GM23248 (cell line): ENCODE measurements at places on chromosomes 5 and 9.
A peak's percentile ranks its signal among the peaks of the same experiment; 100 is the strongest.

GRCh38 chr5:113283558-113283957, 151.2 kb downstream of the TSSK1B start:
- DNase-seq: no peak

DNA sequence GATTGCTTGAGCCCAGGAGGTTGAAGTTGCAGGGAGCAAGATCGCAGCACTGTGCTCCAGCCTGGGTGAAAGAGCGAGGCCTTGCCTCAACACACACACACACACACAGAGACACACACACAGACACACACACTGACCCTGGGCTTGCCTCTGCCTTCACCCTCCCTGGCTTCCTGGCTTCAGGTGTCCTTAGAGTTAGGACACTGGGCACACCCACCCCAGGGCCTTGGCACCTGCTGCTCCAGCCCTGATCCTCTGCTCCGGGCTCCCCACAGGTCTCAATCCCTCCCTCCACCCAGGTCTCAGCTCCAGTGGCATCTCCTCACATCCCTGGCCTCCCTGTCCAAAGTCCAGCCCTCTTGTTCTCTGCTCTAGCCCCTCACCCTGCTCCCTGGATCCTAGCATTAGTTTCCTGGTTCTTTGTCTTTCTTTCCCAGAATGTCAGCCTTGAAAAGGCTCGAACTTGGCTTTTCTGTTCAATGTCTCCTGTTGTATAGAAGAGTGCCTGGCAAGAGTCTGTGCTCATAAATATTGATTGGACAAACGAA, 212.9 kb downstream of the C9orf50 start:
- DNase-seq: no peak

GRCh38 chr9:28821240-28821639, 1248.0 kb upstream of the C9orf72 start:
- DNase-seq: no peak

- DNase-seq: no peak
Observed at GRCh38 chr5:74995926-74996325, 56.4 kb downstream of the GCNT4 start.

GRCh38 chr9:71962328-71962727, 50.9 kb downstream of the C9orf85 start:
- DNase-seq: no peak

GRCh38 chr9:3027210-3027609, 183.3 kb upstream of the PUM3 start:
- DNase-seq: no peak

DNA sequence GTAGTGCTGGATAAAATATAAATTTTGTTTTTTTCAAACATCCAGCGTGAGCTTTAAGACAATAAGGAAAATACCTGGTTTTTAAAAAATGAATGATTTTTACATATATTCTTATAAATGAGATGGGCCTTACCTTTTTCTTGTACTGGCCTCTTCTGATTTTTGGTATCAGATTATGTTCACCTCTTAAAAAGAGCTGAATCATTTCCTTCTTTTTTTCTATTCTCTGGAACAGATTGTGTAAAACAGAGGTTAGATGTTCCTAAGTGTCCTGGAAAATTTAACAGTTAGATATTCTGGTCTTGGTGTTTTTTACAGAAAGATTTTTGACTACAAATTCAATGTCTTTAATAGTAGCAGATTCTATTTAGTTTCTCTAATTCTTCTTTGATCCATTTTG, 74.6 kb downstream of the NDUFAF2 start:
- DNase-seq: no peak

DNA sequence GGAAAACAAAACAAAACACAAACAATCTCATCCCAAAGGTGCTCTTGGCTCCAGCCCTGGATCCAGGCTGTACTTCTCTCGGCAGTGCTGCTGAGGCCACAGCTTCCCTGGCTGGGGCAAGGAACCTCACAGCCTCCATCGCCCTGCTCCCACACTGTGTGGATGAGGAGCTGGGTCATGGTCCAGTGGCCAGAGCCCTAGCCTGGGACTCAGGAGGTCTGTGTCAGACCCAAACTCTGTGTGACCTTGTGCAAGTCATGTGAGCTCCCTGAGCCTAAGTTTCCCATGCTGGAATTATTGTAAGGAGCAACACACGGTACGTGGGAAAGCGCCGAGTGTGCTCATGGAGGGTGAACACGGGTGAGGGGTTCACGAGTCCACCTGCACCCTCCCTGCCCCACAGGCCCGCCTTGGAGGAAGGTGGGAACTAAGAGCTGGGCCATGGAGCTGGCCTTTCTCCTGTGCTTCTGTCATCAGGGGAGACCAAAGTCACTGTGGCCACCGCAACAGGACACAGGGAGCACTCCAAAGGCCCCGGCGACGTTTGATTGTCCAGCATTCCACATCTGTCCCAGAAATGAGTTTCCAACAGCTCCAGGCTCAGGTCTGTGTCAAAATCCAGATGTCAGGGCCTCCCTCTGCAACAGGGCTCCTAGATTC, 26.2 kb upstream of the SMU1 start:
- DNase-seq: no peak

GRCh38 chr9:35829764-35830096, 702 bp downstream of the TMEM8B start:
- no peak for DNase-seq

DNA sequence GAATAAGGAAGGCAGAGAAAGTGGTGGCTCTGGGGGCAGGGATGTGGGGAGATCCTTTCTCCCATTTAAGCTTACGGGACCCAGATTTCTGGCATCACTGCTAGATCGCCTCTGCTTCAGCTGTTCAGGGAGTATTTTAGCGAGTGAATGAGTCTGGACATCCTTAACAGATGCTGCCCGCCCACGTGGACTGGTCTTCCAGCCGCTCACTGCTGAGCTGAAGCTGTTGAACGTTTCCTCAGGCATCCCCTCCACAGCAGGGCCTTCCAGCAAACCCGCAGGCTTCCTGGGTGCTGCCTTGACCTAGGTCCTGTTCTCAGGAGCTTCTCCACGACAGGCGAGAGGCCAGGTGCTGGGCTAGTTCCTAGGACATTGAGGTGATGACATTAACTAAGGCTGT, 144.4 kb upstream of the EFNA5 start:
- no peak for DNase-seq

GRCh38 chr9:97480749-97481148, 20.7 kb upstream of the TMOD1 start:
- no peak for DNase-seq

DNA sequence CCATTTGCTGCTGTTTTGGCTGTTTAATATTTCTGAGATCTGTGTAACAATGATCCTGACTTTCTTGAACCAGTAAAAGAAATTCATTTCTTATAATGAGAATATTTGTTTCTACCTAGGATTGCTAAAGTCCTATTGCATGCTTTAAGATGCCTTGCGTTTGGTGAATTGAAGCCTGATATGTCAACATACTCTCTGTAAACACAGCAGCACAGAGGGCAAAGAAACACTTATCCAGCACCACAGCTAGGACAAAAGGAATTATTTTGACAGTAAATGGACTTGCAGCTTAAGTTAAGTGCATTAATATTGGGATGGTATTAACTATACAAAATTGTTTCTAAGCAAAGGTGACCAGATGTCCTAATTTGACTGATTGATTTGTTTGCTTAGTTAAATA, 2031.2 kb upstream of the CDH6 start:
- no peak for DNase-seq

DNA sequence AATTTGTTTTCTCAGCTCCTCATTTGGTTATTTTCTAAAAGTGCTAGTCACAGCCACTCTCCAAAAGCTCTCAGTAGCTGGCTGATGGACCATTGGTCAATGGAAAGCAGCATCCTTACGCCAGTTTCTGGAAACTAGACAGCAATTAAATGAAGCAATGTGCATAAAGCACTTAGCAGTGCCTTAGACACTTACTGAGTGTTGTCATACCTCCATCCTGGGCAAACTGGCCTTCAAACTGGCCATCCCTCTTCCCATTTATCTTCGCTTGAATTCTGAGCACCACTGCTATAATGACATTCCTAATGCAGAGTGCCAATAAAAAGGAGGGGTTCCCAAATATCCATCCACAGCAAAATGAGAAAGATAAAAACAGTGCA, 209.2 kb downstream of the ENC1 start:
- DNase-seq: no peak

DNA sequence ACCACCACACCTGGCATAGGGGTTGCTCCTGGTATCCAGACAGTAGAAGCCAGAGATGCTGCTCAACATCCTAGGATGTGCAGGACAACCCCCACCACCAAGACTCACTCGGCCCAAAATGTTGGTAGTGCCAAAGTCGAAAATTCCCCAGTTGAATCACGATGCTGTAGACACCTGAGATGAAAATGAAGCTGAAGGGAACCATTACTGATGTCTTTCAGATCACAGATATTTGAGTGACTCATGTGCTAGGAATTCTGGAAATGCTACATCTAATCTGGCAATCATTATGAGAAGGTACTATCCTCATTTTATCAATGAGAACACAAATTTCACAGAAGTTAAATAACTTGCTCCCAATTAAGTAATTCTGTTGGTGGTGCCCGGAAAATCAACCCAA, 21.0 kb upstream of the UBE2QL1 start:
- DNase-seq: no peak

DNA sequence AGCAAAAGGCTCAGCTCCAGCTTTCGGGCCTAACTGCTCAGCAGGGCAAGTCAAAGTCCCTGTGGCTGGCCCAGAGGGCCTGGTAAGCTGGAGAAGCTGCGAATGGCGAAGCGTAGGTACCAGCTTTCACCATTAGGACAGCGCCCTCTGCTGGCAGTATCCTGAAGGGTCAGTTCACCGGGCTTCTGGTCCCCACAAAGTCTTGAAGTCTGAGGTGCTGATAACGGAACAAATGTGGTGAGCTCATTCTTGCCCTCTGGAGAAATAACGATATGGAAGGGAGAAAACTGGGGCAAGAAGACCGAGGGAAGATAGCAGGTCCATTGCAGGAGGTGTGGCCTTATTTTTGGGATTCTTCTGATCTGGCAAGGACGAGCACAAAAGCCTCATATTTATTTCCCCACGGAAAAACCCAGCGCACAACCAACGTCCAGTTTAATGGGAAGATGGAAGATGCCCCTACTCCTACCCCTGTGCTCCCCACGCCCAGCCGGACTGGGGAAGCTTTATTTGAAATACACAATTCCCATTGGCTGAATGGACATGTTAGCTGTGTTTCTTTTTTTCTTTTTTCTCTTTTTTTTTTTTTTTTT, 7.2 kb downstream of the SOWAHA start:
- DNase-seq: peak; percentile 92

DNA sequence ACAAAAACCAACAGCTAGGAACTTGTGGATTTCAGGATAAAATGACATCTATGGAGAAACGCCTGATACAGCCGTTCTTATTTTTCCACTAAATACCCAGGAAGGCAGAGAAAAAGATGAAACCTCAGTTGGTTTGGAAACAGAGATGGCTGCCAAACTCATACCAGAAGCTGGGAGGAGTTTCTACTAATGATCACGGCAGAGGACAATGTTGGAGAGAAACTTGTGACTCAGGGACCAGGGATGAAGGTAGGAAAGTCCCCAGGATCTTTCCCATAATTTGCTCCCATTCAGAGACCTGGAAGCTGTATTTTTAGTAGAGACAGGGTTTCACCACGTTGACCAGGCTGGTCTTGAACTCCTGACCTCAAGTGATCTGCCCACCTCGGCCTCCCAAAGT, 187.1 kb upstream of the IER5L start:
- peak; percentile 60 for DNase-seq

GRCh38 chr9:18058564-18059442, 415.1 kb upstream of the ADAMTSL1 start:
- DNase-seq: no peak

- no peak for DNase-seq
Observed at GRCh38 chr9:108637340-108637739, 218.4 kb downstream of the ACTL7B start.

GRCh38 chr5:88116396-88116795, 152.2 kb downstream of the TMEM161B start:
- DNase-seq: no peak

DNA sequence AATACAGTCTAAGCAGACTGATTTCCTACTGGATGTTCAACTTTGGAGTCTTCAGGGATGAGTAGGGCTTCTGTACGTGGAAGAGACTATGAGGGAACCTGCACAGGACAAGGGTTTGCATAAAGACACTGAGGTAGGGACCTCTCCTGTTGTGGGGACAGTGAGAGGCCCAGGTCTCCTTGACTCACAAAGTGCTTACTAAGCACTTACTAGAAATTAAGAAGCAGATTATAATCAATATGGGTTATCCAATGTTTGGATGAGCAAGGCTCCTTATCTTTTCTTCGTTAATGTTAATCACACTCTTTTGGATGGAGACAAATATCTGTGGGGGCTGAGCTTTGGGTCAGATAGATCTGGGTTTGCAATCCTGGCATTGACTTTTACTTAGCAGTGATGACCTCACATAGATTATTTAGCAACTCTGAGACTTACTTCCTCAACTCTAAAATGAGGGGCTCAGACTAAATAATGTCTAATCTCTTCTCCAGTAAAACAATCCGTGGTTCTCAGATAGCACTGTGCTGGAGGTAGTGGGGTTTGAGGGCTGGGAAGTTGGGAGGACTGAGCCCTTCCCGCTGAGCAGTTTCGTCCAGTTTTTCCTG, 45.9 kb downstream of the PDCD1LG2 start:
- no peak for DNase-seq

- no peak for DNase-seq
Observed at GRCh38 chr9:31336841-31337240, 1047.6 kb upstream of the ACO1 start.

GRCh38 chr5:172910828-172911627, 48.2 kb upstream of the RPL26L1 start:
- DNase-seq: peak; percentile 95

DNA sequence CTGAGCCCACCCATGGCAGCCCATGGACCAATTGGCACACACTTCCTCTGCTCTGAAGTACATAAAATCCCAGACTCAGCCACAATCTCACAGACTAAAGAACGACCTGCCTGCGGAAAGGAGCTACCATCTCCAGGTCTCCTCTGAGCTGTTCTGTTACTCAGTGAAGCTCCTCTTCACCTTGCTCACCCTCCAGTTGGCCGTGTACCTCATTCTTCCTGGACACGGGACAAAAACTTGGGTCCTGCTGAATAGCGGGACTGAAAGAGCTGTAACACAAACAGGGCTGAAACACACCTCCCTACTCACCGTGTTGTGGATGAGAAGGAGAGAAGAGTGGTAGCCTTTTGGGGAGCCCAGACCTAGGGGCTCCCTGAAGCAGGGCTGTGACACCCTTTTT, 128.7 kb downstream of the GAS1 start:
- DNase-seq: no peak

DNA sequence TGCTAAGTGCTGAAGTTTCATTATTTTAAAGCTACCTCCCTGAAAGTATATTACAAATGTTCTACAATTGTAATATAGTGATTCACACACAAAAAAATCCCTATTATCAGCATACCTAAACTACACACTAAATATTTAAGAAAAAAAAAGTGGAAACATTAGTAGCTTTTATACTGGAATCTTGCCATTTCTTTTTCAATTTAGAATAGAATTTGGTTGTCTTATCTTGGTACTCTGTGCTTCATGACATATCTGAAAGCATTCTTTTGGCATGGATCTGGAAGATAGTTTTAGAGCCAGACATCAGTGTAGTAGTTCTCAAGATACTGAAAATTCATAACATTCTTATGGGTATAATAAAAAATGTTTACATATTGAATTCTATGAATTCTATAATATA, 35.0 kb downstream of the SLC1A3 start:
- DNase-seq: no peak
